ENCODE measurements at places on chromosomes 5 and 9. TPM values are rescaled to one million over a fixed set of nuclear protein-coding genes. Genes with fewer than 3 reads are reported as not detected.

The ADGRV1 gene
- total RNA-seq: 13.0 TPM

The PFN3 gene
- total RNA-seq: not detected

The GPR150 gene
- total RNA-seq: not detected

The SEC16A gene
- 18.7 TPM for total RNA-seq

- DNase-seq: no peak
These were observed 1300.5 kb upstream of the DMAC1 start for GRCh38 chr9:9100070-9100469.

- no peak for DNase-seq
These were observed 14.6 kb downstream of the ANKS6 start for GRCh38 chr9:98781588-98782383.

GRCh38 chr9:18721267-18721994 is 247.5 kb downstream of the ADAMTSL1 start:
- no peak for DNase-seq

DNA sequence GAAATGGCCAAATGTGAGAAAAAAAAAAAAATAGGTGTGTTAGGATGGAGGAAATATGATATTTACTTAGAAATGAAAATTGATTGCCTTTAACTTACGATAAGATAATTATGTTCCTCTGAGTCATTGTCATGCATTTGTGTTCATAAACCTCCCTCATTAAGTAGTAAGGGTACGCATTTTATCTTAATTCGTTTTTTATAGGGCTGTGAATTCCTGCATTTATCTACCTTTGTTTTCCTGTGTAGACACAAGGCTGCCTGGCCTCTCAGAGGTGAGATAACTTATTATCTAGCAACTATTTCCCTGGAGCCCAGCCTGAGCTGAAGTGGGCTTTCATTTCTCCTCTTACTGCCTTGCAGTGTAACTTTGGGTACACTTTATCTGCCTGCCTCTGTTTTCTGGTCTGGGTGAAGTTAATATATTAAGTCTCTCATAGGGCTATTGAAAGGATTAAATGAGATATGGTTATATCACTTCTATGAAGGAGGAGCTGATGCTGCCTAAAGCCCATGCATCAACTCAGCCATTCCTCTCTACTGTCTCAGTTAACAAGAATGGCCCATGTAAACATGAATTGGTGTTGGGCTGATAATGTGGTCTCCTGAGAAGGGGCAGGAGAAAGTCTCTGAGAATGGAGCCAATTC is 103.8 kb upstream of the KLF4 start:
- DNase-seq: no peak

DNA sequence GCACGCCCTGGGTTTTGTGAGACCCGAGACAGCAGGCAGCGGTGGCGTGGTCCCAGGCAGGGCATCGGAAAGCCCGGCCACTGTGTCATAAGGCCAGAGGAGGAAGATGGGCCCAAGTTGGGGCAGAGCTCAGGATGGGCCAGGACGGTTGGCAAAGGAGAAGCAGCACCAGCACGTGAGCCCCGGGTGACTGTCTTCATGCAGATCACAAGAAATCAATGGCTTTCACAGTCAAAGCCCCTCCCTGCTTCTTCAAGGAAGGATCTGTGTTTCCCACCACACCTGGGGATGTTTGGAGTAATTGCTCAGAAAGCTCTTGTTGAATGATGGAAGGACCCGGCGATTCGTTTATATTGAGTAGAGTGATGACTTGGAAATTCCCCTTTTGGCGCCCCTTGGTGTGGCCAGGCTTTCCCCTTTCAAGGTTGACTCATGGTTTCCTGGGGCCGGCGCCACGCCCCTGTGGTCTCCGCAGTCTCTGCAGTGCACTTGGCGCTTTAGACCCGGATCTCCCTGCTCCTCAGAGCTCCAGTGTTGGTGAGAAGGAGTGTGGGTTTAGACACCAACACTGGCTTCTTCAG is 52.1 kb downstream of the IL31RA start:
- peak; percentile 48 for DNase-seq

DNA sequence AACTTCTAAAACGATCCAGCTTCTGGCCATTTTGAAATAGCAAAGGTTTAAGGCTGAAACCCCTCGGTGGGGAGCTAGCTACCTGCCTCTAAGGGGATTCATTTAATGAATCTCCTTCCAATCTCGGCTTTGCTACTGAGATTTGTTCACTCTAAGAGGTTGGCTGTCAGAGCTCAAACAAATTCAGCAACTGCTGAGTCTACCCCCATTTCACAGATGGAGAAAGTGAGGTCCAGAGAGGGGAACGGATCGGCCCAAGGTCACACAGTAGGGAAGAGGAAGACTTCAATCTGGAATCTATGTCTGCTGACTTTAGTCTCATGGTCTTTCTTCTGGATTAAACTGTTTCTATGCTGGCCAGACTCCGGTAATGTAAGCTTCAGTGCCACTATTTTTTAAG is 3.0 kb downstream of the CORO2A start:
- no peak for DNase-seq

DNA sequence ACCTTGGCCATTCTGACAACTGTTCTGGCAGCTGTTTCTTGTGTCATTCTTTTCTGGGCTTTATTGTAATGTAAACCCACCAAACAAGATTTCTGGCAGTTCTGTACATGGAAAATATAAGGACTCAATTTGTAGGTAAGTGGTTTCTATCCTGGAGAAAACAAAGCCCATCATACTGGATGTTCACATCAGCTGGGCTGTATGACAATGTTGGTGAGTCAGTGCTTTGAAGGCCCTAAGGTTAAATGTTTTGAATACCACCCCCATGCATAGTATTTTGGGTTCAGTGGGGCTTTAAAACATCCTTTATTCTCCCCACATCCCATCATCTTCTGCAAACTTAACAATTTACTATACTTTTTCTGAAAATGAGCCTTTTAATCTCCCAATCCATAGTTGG is 52.5 kb downstream of the SH3GL2 start:
- DNase-seq: no peak
